ENCODE measurements at places on chromosomes 2 and 18.

- no peak for DNase-seq
Observed at GRCh38 chr18:9992300-9992972, 78.6 kb downstream of the VAPA start.

GRCh38 chr2:19362094-19362754 lies 3.8 kb upstream of the OSR1 start:
- no peak for DNase-seq

- DNase-seq, result no peak
Observed at GRCh38 chr2:134107402-134107801, 146.5 kb upstream of the MGAT5 start.

- no peak for DNase-seq
Observed at GRCh38 chr2:201888426-201888800, 82.1 kb downstream of the CDK15 start.

GRCh38 chr18:24736662-24737330 lies 276.4 kb downstream of the HRH4 start:
- no peak for DNase-seq

- no peak for DNase-seq
Observed at GRCh38 chr2:70901227-70902066, 34.3 kb upstream of the ATP6V1B1 start.

GRCh38 chr18:43077510-43078308 lies 37.8 kb downstream of the RIT2 start:
- no peak for DNase-seq

- peak; percentile 46 for DNase-seq
Observed at GRCh38 chr2:150162241-150162942, 325.1 kb downstream of the RND3 start.

- no peak for DNase-seq
Observed at GRCh38 chr2:183543731-183544130, 419.5 kb downstream of the NUP35 start.

DNA sequence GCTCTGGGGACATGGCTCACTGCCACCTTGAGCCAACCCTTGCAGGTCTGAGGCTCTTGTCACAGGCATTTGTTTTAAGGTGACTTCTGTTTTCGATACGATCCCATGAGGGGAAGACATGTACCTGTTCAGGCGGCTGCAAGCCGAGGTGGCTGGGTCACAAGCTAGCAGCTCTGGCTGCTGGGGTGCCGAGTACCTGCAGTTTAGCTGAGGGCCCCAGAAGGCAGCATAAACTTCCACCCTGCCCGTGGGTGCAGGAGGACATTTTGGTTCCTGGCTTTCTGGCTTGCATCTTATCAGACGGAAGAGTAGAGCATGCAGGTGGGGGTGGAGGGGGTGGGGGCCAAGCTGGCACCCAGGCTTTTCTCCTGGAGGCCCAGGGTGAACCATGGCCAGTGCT lies 28.4 kb downstream of the COA5 start:
- DNase-seq, result no peak

DNA sequence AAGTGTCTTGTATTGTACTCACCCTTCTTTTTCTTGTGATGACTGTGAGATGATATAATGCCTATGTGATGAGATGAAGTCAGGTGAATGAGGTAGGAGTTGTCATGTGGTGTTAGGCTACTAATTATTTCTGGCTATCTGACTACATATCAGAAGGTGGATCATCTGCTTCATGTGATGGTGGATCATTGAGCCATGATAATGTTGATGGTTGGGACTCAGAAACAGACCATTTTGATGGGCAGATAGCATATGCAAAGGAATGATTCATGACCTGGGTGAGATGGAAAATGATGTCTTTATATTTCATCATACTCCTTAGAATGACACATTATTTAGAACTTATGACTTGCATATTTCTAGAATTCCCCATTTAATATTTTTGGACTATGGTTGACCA lies 19.5 kb downstream of the ANKRD30B start:
- no peak for DNase-seq

DNA sequence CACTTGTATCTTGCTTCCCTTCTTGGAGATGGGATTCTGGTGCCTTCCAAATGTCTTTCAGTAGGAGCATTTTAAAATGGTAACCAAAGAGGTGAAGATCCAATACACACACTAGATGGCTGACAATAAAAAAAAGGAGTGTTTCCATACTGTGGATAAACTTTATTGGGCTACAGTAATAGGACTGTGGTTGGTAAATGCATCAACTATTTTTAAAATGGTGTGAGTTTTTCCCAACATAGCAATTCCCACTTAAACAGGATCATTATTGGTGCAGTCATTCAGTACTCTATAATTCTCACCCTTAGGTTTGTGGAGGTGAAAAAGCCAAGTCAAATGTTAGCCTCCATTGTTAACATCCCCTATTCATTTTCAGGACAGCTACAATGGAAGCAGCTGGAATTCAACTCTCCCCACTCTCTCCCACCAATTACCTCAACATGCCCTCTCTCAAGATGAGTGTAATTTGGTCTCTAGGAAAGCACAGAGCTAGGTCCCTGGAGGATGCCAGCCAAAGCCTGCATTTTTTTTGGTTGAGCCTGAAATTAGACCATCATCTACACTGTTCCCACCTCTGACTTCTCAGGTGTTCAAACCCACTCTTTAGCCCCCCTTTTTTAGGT lies 273.3 kb downstream of the TCF4 start:
- no peak for DNase-seq

- DNase-seq, result no peak
Observed at GRCh38 chr2:117407746-117408145, 406.7 kb upstream of the DDX18 start.

DNA sequence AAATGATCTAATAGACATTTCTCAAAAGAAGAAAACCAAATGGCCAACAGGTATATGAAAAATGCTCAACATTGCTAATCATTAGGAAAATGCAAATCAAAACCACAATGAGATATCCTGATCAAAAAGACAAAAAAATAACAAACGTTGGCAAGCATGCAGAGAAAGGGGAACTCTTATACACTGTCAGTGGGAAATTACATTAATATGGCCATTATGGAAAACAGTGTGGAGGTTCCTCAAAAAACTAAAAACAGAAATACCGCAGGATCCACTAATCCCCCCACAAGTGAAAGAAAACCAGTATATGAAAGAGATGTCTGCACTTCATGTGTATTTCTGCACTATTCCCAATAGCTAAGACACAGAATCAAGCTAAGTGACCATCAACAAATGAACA lies 57.7 kb upstream of the CTIF start:
- no peak for DNase-seq

- peak; percentile 0 for DNase-seq
Observed at GRCh38 chr2:8805278-8806210, 31.9 kb downstream of the KIDINS220 start.

GRCh38 chr18:641224-641623 lies 16.2 kb upstream of the TYMS start:
- no peak for DNase-seq

- DNase-seq, result no peak
Observed at GRCh38 chr2:237359894-237360780, 53.8 kb downstream of the COL6A3 start.

DNA sequence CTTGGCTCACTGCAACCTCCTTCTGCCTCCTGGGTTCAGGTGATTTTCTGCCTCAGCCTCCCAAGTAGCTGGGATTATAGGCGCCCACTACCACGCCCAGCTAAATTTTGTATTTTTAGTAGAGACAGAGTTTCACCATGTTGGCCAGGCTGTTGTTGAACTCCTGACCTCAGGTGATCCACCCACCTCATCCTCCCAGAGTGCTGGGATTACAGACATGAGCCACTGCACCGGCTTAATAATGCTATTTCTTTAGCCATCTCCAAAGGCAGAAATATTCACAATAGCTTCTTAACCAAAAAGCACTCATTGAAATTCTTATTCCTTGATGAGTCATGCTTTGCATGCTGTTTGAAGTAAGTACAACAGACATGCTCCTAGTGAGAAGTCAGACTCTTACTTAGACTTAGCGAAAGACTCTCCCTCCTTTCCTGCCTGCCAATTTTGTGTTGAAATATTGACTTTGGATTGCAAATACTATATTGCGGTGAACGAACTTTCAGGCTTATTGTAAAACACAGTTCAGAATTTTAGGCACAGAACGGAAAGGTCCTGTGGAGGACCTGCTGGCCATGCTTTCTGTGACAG lies 4.4 kb downstream of the ACTR3 start:
- DNase-seq, result peak; percentile 65

DNA sequence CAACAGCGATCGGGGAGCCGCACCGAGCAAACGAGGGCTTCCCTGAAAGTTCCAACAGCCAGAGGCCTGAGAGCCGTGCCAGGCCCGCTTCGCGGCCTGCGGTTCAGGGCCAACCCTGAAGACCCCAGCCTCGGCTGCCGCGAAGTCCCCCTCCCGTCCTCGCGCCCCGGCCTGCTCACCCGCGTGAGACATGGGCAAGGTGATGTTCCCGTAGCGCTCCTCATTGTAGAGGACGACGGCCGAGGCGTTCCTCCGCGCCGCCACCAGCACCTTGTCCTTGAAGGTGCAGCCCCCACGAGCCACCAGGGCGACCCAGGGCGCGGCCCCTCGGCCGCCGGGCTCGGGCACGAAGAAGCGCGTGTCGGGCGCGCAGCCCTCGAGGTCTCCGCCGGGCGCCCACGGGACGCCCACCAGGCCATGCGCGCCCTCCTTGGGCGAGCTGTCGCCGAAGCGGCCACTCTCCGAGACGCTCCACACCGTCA lies 510 bp downstream of the RNF149 start:
- DNase-seq, result no peak

- DNase-seq, result no peak
Observed at GRCh38 chr18:43719267-43719795, 442.0 kb upstream of the SYT4 start.

DNA sequence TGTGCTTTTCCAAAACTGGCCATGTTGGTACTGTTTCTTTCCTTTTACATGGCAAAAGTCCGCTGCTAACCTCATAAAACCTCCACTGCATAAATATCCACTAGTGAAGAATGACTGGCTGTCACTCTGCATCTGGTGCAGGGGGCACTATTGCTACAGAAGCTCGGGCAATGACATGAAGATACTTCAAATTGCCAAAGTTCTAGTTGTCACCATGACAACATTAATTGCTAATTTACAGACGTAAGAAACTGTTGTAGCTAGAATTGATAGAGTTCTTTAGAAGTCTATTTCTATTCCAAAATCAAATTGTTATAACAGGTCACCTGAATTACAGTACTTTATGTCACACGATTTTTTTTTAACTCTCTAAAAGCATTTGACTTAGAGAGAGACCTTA lies 845 bp downstream of the CFAP210 start:
- DNase-seq, result no peak

DNA sequence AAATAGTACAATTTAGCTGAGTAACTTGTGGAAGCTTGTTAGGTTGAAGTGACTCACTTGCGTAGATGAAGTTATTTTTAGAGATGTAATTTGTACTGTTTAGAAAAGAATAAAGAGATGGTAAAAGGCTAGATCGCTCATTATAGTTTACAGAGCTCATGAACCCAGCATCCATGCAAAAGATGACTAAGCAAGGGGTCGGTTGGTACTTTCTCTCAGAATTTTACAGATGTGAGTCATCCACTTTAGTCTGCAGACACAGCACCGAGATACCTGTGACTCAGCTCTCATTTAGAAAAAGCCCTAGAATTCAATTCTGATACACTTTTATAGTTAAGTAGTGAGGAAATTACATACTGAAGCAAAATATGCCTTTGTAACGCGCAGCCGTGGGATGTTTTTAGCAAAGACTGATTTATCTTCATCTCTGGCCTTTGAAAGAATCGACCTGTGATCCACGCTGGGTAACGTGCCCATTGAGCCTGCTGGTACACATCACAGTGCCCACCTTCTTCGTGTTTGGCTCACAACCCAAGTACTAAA lies 116.5 kb upstream of the FOSL2 start:
- DNase-seq, result peak; percentile 100

GRCh38 chr2:56267415-56267788 lies 83.6 kb downstream of the CCDC85A start:
- no peak for DNase-seq

DNA sequence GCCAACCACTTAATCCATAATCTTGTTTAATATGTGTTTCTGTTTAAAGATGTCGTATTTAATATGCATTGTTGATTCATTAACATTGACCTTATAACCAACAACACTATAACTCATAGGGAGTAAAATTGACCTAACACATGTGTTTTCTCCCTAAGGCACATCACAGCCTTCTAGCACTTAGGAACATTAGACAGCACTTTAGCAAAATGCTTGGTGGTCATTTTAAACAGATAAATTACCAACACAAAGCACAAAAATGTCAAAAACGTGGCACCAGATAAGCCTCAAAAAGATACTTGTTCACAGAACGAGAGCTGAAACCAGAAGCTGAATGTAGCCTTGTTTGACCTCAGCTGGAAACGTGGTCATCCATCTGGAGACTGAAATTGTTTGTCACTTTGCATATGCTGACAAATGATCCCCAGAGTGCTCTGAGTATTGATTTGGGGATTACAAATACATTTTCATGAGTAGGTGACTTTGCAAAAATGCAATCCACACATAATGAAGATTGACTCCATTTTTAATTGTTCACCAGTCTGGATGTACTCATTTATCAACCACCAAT lies 139.2 kb downstream of the CCDC102B start:
- no peak for DNase-seq

DNA sequence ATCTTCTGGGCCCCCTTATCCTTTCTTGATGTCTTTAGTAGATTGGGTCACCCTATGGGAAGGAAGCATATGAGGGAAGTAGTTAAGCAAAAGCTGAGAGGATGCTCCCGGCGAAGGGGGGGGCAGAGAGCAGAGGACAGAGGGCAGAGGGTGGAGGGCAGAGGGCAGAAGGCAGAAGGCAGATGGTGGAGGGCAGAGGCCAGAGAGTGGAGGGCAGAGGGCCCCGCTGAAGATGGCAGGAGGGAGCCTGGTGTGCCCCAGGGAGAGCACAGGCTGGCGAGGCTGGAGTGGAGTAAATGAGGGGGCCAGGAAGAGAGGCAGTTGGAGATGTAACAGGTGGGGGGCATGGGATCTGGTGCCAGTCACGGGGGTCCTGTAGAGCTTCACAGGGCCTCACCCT lies 7.0 kb downstream of the MLPH start:
- DNase-seq, result no peak

- no peak for DNase-seq
Observed at GRCh38 chr2:216860426-216861137, 718 bp upstream of the TNP1 start.

- no peak for DNase-seq
Observed at GRCh38 chr2:236317938-236318396, 53.8 kb upstream of the ASB18 start.

- no peak for DNase-seq
Observed at GRCh38 chr2:168432565-168433186, 23.4 kb upstream of the CERS6 start.

- DNase-seq, result peak; percentile 53
Observed at GRCh38 chr2:63189026-63189425, 138.4 kb downstream of the OTX1 start.

GRCh38 chr2:105037572-105038382 lies at the start of gene MRPS9:
Gene MRPS9, plus strand, starts transcription at chr2:105038069. Its CDS starts 24 bp downstream, at chr2:105038093.
- peak; percentile 93 for DNase-seq

- no peak for DNase-seq
Observed at GRCh38 chr18:9419956-9420631, 55.2 kb upstream of the RALBP1 start.

- no peak for DNase-seq
Observed at GRCh38 chr2:5360081-5360480, 332.1 kb upstream of the SOX11 start.

GRCh38 chr2:232438951-232439757 lies 16.8 kb upstream of the ALPI start:
- no peak for DNase-seq

Measured in kidney capillary endothelial cell (primary cell).